ENCODE measurements at places on chromosomes 3 and 15. TPM values are rescaled to one million over a fixed set of nuclear protein-coding genes. Genes with fewer than 3 reads are reported as not detected.

The GPR62 gene
- not detected for total RNA-seq

The PPM1M gene
- total RNA-seq = 51.9 TPM

The SNURF gene
- 37.3 TPM for total RNA-seq

DNA sequence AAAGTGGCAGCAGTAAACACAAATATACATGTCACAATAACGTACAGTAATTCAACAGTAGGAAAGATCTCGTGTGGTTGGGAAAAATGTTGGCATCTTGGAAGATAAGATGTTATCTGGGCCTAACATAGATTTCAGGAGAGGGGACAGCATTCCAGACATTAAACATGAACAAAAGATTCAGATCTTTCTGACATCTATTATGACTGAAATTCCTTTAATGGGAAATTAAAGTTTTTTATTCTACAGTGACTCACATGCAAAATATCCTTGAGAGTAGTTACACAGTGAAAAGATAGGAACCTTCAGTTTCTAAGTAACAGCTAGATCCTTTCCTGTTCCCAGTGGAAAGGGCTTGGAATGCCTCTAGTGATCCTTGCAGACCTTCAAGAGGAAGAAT lies 9.2 kb downstream of the NDUFB5 start:
- no peak for DNase-seq

- DNase-seq = no peak
These were observed 16.3 kb downstream of the B3GNT5 start for GRCh38 chr3:183269345-183269744.

- no peak for DNase-seq
These were observed 1.2 kb downstream of the KLHDC8B start for GRCh38 chr3:49172551-49173041.

DNA sequence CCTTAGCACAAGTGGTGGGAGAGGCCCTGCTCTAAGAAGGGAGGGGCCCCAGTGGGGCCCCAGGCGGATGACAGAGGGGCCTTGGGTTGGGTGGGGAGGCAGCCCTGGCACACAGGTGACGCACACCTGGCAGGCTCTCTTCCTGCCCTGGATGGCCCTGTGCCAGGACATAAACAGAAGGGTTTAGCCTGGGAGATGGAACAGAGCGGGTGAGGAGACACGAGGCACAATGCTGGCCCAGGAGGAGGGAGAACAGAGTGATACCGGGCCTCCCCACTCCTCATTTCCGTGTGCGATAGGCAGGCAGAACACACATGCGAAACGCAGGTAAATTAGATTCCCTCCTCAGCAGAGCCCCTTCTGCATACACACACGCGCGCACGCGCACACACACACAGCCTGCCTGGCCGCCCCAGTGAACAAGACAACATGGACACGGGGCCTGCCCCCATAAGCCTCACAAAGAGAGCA lies 39.8 kb downstream of the IDH2 start:
- DNase-seq = no peak

- no peak for DNase-seq
These were observed 449.9 kb downstream of the OTOL1 start for GRCh38 chr3:161946443-161946960.

GRCh38 chr3:59654123-59654479 lies 604.3 kb upstream of the CFAP20DC start:
- DNase-seq = no peak
